ENCODE measurements at places on chromosomes 12 and 14.

DNA sequence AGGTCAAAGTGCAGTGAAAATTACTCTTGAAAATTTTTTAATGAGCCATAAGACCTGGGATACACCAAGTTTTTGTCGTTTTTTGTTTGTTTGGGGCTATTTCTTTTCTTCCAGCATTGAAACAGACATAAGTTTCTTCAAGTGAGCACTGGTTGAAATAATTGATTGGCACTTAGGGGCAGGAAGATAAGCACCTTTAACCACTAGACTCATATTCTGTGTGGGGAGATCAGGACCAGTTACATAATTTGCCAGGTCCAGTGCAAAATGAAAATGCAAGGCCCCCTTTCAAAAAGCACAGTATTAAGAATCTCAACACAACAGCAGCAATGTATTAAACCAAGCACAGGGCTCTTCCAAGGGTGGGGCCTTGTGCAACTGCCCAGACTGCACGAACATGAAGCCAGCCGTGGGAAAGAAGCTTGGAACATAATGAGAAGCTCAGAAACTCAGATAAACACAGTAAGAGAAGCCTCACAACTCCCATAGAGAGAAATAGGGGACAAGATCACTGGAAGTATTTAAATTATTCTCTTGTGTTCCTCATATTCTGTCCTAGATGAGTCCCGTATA lies 3.2 kb upstream of the TCP11L2 start:
- no peak for DNase-seq

DNA sequence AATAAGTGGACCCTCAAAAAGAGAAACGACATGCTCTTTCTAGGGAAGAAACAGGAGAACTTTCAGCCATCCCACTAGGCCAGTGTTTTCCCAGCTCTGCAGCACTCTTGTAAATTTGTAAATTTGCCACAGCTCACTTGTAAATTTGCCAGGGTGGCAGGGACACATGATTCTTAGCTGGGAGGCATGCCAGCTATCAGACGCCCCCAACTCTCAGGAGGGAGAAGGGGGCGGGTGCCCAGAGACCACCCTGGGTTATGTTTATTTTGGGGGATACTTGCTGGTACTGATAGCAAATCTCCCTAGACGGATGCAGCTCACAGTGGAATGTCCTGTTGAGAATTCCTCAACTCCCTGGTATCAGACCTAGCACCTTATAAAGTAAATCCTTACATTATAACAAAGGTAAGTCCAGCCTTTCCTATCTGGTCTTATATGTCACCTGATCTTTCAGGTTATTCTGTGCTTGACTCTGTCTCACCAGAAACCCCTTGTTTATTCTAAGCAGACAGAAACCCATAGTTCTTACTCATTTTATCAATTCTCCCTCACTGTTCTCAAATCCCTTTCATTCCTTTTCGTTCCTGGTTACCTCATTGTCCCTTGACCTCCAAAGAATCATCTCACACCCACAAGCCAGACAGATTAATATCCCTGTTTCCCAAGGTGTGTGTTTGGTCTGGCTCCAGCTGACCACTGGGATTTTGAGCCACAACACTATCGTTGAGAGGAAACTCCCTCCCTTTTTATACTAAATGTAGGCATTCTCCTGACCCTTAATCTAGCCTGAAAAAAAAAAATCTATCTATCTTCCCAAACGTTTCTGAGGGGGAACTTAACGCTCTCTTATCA lies 69.3 kb upstream of the HMGA2 start:
- DNase-seq: no peak

- no peak for DNase-seq
Measured at GRCh38 chr12:102197789-102198188, at the start of gene PMCH. Gene PMCH (minus strand): TSS chr12:102197833. CDS start chr12:102197770, 63 bp downstream.

DNA sequence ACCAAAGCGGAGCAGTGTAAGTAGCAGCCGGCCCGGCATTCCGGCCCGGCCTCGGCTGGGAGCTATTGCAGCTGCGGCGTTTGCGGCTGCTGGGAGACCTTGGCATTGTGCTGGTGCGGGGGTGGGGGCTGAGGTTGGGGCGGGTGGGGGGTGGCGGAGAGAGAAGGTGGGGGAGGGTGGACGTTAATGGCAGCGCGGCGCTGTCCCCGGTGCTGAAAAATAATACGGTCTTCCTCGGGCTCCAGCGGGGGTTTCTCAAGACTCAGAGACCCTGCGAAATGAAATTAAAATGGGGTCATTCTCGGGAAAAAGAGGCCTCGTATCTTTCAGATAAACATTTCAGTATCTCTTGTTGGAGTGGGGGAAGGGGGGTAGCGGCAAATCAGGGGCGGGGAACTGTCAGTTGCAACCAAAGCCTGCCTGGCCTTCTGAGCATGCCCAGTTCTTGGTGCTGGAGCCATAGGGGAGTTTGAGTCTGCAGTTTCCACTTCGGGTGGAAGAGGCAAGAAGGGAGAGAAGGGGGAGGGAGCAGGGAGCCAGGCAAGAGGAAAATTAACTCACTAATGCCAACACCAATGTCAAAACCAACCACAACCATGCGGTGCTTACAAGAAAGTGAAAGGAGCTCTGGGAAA lies 414 bp downstream of the UNC79 start:
- peak; percentile 76 for DNase-seq

GRCh38 chr12:108342985-108343384 lies 3.9 kb upstream of the CMKLR1 start:
- no peak for DNase-seq

DNA sequence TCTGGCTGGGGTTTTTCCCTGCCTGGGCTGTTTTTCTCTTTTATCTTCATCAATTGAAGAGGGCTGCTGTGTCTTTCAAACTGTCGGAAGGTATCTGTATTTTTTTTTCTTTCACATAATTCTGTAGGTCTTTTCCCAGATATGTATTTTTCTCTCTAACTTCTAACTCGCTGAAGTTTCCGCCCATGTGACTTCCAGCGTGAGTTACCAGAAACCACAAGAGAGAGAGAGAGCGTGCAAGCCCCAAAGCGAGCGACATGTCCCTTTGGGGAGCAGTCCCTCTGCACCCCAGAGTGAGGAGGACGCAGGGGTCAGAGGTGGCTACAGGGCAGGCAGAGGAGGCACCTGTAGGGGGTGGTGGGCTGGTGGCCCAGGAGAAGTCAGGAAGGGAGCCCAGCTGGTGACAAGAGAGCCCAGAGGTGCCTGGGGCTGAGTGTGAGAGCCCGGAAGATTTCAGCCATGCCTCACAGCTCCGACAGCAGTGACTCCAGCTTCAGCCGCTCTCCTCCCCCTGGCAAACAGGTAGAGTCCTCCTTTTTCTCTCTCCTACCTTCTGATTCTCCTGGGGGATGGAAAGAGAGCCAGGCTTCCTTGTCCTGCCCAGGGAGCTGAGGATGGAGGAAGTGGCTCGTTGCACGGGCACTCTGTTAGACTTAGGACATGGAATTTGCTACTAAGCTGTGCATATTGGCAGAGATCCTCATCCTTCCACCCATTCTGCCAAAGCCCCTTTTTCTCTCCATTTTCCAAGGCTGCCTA lies at the start of gene BATF:
BATF (plus strand) TSS at position 246 of the 759 bp plus-strand sequence; CDS start at position 460, 214 bp downstream.
- no peak for DNase-seq

DNA sequence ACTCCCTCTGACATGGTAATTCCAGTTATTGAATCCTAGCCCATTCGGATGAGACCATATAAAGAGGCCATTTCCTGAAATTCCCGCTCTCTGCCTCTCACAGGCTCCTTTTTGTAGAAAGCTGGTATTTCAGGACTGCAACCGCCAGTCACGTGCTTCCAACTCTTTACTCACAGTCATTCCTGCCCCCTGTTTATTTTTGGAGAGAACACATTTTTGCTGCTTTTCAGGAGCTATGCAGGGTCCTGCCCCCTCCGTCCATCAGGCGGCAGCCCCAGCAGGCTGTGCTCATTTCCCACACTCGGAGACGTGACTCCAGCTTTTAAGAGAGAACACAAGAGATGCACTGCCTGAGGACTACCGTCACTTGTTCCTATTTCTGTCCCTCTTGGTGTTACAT lies 26.8 kb downstream of the IFT43 start:
- DNase-seq: no peak
